ENCODE measurements at places on chromosomes 5 and 9.

DNA sequence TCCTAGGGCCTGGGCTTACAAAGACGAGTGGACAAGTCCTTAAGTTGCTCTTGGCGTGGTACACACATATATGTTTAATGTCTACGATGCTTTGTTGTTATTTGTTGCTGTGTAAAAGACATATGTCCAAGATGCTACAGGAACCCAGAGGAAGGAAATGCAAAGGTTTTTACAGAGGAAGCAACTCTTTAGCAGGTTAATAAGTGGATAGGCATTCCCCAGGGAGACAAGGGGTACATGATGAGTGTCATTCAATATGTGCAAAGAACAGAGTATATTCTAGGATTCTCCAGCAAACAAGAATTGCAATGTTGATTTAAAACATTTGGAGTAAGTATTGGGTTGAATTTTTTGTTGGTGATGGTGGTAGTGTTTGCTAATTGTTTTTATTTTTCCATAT, 92.1 kb downstream of the PIP5K1B start:
- no peak for DNase-seq

GRCh38 chr9:93566408-93567270, 9.7 kb upstream of the PHF2 start:
- peak; percentile 96 for DNase-seq

DNA sequence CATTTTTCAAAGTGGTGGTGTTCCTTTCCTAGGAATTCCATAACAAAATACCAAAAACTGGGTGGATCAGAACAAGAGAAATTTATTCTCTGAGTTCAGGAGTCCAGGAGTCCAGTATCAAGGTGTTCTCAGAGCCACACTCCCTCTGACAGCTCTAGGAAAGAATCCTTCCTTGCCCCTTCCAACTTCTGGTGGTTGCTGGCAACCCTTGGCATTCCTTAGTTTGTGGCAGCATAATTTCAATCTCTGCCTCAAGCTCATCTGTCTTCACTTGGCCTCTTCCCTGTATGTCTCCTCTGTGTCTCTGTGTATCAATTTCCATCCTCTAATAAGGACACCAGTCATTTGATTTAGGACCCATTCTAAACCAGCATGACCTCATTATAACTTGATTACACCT, 243.7 kb downstream of the MPDZ start:
- DNase-seq, result no peak

GRCh38 chr5:122774519-122774860, 390 bp upstream of the SNX2 start:
- DNase-seq, result no peak

GRCh38 chr9:130527651-130528310, 51.6 kb upstream of the FUBP3 start:
- DNase-seq, result no peak

- no peak for DNase-seq
These were observed 18.3 kb upstream of the HSDL2 start for GRCh38 chr9:112361601-112362000.

DNA sequence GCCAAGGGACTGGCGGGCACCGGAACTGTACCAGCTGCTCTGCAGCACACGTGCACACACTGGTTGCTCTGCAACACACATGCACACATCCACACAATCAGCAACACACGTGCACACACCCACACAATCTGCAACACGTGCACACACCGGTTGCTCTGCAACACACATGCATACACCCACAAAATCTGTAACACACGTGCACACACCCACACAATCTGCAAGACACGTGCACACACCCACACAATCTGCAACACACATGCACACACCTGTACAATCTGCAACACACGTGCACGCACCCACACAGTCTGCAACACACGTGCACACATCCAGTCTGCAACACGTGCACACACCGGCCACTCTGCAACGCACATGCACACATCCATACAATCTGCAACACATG, 17.9 kb downstream of the PLEKHG4B start:
- DNase-seq, result no peak

GRCh38 chr9:108278341-108278740, 577.4 kb downstream of the ACTL7B start:
- DNase-seq, result no peak

Measured in stimulated activated CD8-positive, alpha-beta memory T cell treated with anti-CD3 and anti-CD28 coated beads, Interleukin-15, amount 100 ng/mL, for 4 hours (primary cell).